ENCODE measurements at places on chromosomes 6 and 20.

DNA sequence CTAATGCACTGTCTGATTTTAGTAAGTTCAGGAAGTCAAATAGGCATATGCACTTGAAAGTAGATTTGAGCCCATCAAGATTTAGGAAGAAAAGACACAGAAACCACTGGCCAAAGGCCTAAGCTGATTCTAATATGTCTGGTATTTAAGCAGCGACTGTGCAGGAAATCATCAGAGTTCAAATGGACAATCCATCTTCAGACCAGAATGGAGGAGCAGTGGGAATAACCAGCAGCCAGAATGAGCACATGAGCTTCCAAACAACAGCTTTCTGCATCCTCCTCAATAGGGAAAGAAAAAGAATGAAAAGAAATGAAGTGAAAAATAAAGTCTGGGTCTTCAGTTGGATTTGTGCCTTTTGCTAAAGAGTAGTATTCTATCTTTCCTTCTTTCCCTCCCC is 50.6 kb downstream of the SOD2 start:
- peak; percentile 35 for DNase-seq

- DNase-seq: no peak
Observed at GRCh38 chr6:154453329-154453728, 57.2 kb downstream of the CNKSR3 start.

GRCh38 chr6:33298773-33299236 is at the start of gene RGL2:
RGL2 (minus strand) TSS chr6:33298942; CDS start chr6:33298610, 332 bp downstream.
- DNase-seq: peak; percentile 57

GRCh38 chr6:30938730-30939129 is 2.0 kb upstream of the MUCL3 start:
- DNase-seq: no peak

DNA sequence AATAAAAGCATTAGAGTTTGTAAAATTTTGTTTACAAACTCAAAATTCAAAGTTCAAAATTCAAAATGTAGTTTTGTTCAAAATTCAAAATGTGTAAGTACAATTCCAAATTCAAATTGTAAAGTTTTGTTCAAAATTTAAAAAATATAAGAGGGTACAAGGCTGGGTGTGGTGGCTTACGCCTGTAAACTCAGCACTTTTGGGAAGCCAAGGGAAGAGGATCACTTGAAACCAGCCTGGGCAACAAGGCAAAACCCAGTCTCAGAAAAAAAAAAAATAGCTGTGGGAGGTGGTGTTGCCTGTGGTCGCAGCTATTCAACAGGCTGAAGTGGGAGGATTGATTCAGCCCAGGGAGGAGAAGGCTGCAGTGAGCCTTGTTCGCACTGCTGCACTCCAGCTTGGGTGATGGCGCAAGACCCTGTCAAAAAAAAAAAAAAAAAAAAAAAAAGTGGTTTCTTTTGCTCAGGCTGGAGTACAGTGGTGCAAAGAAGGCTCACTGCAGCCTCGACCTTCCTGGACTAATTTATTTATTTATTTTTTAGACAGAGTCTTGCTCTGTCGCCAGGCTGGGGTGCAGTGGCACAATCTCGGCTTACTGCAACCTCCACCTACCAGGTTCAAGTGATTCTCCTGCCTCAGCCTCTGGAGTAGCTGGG is 5.4 kb upstream of the ZBTB12 start:
- DNase-seq: peak; percentile 76

GRCh38 chr6:98039904-98040607 is 757.0 kb upstream of the MMS22L start:
- DNase-seq: peak; percentile 5

- DNase-seq: no peak
Observed at GRCh38 chr6:25961619-25962148, 918 bp upstream of the TRIM38 start.

DNA sequence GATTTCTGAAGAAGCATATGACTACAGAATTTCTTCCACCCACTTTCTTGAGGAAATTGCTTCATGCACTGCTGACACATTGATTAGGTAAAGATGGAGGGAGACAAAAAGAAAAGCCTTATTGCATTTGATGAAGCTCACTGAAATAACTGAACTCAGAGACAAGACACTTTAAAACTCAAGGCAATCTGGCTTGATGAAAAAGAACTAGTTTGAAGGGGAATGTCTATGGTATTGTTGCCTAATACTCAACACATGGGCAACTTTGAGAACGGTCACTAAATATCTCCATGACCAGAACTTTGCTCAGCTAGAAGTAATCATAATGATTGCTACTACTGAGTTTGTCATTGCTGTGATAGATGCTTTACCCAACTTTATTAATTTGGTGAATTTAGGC is 38.1 kb downstream of the HTR1B start:
- DNase-seq: no peak

DNA sequence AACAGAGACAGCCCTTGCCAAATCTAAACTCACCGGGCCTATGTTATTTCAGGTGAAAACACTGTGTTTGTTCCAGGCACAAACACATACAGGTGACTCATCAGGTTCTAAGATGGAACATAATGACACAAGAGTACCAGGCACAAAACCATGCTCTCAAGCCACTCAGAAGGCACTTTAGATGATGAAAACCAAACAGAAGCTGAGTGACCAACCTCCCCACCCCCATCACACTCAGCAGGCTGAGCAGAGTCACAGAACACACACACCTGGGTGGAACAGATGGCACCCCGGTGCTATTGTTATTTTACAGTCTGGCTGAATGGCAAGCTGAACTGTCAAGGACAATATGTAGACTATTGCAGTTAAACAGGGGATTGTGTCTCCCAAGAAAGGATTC is 20.6 kb upstream of the NKX2-2 start:
- DNase-seq: no peak

DNA sequence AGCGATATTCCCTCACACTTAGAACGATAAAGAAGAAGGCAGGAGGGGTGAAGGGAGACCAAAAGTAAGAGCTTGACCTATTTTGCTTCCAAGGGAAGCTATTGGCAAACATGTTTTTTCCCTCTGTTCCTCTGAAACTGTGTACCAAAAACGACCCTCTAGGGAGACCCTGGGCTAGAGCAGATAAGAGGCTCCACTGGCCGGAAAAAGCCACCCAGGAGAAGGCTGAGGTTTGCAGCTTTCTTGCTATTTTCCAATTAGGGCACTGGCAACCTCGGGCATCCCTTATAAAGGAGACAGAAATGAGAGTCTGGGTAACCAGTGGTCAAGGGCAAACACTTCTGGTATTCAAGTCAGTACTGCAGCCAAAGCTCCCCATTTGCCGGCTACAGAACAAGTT is 168.0 kb downstream of the KIF16B start:
- DNase-seq: no peak

DNA sequence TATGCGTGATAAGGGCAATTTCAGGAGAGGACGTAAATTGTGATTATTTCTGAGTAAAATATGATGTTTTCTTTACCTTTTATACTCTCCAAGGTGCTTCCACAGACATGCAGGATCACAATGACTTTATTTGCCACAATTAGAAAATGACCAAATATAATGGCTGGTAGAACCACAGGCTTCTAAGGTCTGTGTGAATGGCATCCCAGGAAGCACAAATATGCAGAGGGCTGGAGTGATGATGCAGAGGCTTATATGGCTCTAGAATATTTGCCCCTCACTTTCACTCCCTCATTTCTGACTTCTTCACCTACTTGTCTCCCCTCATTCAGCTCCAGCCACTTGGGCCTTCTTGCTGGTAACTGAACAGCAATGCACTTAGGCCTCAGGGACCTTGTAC is 502.1 kb upstream of the MAP3K7 start:
- no peak for DNase-seq

DNA sequence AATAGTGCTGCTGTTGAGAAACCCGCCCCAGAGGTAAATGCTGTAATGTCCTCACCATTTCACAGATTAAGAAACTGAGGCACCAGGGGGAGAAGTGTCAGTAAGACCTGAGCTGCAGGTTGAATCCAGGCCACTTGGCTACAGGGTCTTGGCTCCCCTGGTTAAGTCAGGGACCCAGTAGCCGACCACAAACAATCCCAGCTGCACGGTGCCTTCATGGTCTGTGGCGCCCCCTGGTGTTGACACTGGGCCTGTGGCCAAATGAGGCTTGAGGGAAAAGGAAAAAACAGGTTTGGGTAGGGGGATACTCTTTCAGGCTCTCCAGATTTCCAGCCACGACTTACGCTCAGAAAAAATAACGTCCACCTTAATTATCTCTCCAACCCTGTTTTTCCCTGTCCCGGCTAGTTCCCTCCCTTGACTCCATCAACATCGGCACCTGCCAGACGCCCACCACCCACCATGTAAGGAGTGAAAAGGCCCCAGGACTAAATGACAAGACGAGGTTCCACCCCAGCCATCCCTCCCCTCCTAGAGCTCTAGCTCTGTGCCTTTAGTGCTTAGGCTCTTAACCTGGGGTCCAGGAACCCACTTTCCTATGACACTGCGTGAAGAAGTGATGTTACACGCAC is 47.7 kb upstream of the POLR1H start:
- peak; percentile 6 for DNase-seq

DNA sequence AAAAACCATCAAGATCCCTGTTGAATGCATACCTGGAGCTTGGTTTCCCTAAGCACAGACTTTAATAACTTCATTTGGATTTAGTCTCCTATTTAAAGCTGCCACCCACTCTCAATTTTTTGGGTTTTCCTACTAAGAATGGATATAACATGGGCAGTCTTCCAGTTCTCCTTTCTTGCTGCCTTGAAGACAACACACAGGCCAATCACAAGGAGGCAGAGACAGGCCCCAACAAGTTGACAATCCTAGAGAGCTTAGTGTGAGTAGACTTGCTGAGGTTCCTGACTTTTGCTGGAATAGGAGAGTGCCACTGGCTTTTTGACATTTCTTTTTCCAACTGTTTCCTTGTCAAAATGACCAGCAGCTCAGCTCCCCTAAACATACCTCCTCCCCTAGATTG is 112.3 kb upstream of the ESR1 start:
- DNase-seq: no peak

GRCh38 chr6:151733680-151734320 is 73.7 kb upstream of the ESR1 start:
- no peak for DNase-seq

DNA sequence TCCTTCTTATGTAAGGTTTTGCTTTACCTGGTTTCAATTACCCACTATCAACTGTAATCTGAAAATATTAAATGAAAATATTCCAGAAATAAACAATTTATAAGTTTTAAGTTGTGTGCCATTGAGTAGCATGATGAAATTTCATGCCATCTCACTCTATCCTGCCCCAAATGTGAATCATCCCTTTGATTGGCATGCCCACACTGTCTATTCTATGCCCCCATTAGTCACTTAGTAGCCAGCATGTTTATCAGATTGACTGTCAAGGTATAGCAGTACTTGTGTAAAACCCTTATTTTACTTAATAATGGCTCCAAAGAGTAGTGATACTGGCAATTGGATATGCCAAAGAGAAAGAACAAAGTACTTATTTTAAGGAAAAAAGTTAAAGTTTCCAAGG is 403.8 kb downstream of the ADGRB3 start:
- no peak for DNase-seq

DNA sequence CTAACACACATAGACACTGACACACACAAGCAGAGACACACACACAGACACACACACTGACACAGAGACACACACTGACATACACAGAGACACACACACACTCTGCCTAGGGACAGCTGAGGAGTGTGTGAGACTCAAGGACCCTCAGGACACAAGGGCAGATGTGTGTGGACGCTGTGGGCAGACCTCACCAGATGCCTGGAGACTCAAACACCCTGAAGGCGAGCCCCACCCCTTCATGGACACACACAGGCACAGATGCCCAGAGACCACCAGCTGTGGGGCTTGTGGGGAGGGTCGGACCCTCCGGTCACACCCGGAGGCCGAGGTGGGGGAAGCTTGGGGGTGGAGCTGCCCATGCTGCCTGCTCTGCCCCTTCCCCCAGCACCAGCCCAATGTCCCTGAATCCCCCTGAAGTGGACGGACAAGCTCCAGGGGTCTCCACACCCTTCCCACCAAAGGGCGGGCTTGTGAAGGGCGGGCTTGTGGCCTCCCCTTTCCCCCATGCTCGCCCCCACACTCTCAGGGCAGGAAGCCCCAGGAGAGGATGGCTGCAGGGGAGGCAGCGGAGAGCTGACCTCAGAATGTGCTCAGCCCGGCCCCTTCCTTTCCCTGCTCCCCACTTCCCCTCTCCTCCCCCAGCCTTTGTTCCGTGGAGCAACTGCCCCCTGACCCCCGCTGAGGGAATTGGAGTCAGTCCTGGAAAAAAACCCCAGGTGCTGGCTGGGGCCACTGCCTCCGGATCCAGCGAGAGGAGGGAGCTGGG is 13.9 kb upstream of the ABHD16B start:
- peak; percentile 17 for DNase-seq

GRCh38 chr20:4840801-4841200 is 119.1 kb downstream of the PRND start:
- no peak for DNase-seq

DNA sequence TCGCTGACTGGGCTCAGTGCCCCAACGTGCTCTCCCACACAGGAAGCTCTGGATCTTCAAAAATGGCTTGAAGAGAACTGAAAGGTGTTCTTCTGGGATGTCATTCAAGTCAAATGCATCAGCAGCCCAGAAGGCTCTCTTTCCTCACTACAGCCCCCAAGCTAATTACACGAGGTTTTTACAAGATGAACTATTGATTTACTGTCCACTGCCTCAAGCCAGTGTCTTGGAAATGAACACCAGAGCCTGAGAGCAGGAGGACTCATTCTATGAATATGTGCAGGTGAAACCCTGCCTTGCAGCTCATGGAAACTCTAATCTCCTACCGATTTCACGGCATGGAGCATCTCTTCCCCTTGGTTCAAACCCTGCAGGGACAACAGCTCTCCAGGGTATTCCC is 98.9 kb upstream of the CST7 start:
- DNase-seq: no peak

GRCh38 chr6:62324834-62325233 is 38.8 kb upstream of the KHDRBS2 start:
- no peak for DNase-seq

DNA sequence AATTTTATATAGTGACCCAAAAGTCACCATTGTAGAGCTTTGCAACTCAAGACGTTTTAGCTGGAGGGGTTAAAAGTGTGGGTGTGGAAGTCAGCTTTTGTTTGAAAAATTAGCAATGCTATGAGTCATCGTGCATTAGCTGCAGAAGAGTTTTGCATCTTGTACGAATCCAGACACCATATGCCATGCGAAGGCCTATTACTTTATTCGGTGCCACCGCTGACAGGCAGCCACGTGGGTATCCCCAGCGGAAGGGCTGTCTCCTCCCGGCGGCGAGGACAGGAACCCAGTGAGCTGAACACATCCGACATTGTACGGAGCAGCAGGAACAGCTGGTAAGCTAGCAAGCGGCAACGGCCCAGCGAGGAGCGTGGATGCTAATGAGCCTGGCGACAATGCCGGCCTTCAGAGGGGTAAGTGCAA is 84.4 kb downstream of the INSM1 start:
- peak; percentile 58 for DNase-seq

DNA sequence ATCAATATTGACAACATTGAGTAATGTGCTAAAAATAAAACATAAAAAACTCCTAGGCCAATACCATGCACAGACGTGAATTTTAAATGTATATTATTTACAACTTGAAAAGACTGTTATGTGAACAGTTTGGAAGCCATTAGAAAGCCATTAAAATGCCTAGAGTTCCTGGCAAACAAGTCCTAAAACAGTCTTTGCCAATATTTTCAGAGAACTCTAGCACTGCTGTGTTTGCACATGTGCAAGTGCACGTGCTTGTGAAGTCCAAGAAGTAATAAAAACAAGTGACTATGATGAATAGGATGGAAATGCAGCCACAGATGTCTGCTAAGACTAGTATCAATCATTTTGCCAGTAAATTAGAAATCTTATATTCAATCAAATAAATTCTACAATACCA is 1447.6 kb downstream of the GRIK2 start:
- peak; percentile 1 for DNase-seq

GRCh38 chr20:6818033-6818808 is 50.7 kb downstream of the BMP2 start:
- DNase-seq: peak; percentile 3

Measured in fibroblast of upper back skin (primary cell).